GM13976 (cell line): ENCODE measurements at places on chromosomes 16 and 17.

DNA sequence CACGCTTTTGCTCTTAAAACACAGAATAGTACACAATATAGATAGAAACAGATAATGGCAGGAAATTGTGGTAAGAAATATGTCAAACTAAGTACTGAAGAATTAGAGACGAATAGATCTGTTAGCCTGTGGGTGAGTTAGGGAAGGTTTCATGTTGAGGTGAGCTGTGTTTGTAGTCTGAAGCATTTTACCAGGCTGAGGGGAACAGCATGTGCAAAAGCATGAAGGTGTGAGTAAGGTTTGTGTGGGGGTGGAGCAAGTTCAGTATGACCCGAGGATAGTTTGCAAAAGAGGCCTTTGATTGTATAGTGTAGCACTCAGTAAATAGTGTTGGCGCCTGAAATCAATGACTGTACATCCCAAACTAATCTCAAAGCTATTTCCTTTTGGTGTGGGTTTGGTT is 13.8 kb downstream of the IGSF6 start:
- DNase-seq = peak; percentile 44

DNA sequence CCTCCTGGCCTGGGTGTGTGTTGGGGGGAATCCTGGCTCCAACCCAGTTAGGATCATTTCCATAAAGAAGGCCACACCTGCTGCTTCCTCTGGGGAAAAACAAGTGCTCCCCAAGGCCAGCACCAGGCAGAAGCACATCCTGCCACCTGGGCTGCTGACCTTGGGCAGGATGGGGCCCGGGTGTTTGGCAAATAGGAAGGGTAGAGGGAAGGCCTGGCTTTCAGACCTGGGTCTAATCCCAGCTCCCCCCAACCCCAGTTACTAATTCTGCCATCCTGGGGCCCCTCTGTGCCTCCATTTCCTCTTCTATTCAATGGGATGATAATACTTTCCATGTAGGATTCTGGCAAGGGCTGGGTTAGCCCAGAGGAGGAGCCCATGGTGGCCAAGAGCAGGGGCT is 3.0 kb upstream of the NLRC5 start:
- no peak for DNase-seq

DNA sequence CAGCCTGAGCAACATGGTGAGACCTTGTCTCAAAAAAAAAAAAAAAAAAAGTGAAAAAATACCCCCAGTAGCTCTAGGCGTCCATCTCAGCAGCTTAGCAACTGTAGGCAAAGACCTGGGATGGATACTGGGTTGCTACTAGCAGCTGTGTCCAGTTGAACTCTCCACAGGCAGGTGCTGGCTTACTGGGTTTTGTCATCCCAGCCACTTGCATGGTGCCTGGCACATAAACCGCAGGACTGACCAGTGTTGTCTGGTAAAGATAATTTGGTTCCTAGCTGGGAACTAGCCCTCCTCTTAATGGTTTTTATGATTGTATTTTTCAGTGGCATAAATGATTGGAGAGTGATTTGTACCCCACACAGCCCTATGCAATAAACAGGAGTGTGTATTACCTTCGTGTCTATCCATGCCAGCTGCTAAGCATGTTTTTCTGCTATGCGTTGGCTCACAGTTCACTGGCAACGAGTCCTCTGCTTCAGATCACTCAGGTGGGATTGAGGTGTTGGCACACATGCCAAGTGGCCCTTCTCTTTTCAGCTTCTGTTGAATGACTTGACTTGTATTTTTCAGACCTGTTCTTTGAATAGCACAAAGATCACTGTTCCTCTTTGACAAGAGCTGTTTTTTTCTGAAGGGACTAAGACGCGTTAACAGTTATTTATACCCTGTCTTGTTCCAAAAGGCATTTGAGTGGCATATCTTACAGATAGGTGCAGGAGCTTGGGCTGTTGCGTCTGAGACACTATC is 352.9 kb downstream of the SNX29 start:
- no peak for DNase-seq

- DNase-seq = no peak
Measured at GRCh38 chr16:30033270-30033669, 2.2 kb upstream of the TLCD3B start.

GRCh38 chr17:76018801-76019200 is 8.3 kb downstream of the EVPL start:
- no peak for DNase-seq

DNA sequence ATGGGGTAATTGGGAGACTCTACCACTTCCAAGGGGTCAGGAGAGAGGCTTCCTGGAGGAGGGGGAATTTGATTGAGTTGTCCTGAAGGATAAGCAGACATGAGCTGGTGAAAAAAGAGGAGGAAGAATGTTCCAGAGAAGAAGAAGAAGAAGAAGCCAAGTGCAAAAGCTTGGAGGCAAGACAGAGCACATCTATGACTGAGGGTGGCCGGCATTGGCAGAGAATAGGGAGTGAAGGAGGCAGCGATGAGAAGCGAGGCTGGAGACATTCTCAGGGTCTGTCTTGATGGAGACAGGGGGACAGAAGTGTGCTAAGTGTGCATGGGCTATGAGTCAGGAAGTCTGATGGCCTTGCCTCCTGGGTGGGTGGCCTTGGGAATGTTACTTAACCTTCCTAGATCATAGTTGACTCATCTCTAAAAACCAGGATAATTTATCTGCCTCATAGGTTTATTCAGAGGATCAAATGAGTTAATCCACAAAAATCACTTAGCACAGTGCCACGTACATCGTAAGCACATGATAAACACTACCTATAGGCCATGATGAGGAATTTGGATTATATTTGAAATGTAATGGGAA is 171.7 kb downstream of the ABCC12 start:
- DNase-seq = no peak

DNA sequence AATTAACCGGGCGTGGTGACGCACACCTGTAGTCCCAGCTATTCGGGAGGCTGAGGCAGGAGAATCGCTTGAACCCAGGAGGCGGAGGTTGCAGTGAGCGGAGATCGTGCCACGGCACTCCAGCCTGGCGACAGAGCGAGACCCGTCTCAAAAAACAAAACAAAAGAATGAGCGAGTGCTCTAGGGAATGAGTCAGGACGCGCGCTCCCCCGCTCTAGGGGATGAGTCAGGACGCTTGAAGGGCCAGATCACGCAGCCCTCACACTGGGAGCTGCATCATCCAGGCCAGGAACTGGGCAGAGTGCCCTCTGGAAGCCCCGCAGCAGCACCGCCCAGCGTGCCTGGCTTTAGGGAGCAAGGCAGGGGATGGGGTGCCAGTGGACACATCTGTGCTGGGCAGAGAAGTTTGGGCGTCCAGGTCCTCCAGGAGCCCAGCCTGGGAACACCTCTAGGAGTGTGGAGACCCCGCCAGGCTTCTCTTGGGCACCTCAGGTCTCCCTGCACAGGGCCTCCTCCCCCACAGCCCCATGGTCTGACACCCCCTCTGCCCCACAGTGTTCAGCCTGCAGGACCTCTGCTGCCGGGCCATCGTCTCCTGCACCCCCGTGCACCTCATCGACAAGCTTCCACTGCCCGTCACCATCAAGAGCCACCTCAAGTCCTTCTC is 3.9 kb upstream of the WFIKKN1 start:
- no peak for DNase-seq

GRCh38 chr17:78966123-78966813 is 13.5 kb downstream of the LGALS3BP start:
- no peak for DNase-seq

- no peak for DNase-seq
Measured at GRCh38 chr16:30084816-30085159, 6.9 kb downstream of the TBX6 start.
